ENCODE measurements at places on chromosomes 6 and 20. TPM values are rescaled to one million over a fixed set of nuclear protein-coding genes. Genes with fewer than 3 reads are reported as not detected.

FERMT1 gene
- not detected for polyA plus RNA-seq

MMP24 gene
- 0.22 TPM for polyA plus RNA-seq

BMP6 gene
- polyA plus RNA-seq = 4.7 TPM

CALHM5 gene
- polyA plus RNA-seq = not detected

GTSF1L gene
- not detected for polyA plus RNA-seq

UBD gene
- not detected for polyA plus RNA-seq

RGS17 gene
- polyA plus RNA-seq = 5.8 TPM

DSP gene
- 0.28 TPM for polyA plus RNA-seq

OPRM1 gene
- 2.8 TPM for polyA plus RNA-seq

All from Purkinje cell (primary cell).